Activated naive CD4-positive, alpha-beta T cell treated with anti-CD3 and anti-CD28 coated beads, Interleukin-2, amount 10 ng/mL, durations not matched to agents 7 days and 5 days (primary cell): ENCODE measurements at places on chromosomes 5 and 9.

DNA sequence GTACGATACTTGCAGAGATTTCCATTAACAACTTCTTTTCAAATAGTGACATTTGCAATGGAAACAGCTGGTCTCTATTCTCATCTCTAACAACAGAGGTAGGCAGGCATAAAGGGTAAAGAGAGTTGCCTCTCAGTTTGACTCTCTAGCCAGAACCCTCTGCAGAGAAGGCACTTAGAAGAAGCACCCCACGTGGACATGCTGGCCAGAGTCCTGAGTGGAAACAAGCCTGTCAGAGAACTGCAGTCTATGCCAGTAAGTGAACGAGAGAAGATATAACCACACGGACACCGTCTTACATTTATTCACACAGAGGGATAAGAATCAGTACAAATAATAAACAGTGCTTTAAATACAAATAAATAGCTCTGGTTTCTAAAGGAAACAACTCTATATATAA, 11.0 kb upstream of the LHX6 start:
- DNase-seq: no peak

DNA sequence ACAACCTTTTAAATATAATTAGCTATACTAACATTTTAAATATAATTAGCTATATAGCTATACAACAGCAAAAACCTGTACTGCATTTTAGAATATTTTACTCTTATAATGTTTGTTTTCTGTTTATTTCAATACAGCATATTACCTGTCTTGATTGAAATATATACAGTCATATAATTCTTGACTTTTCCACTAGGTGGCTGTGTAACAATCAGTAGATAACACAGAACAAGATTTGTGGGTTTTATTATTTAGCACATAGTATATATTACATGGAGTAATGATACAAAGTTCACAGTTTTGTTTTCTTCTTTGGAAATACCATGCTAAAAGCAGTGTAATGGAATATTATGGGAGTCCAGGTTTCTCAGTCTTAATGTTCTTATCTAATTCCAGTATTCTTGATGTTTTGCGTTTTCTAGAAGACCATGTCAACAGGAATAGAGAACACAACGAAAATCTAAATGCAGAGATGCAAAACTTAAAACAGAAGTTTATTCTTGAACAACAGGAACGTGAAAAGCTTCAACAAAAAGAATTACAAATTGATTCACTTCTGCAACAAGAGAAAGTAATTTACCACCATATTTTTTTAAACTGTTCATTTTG, 13.3 kb downstream of the HMMR start:
- no peak for DNase-seq

- no peak for DNase-seq
These were observed 134.0 kb upstream of the TARS1 start for GRCh38 chr5:33306758-33307157.

DNA sequence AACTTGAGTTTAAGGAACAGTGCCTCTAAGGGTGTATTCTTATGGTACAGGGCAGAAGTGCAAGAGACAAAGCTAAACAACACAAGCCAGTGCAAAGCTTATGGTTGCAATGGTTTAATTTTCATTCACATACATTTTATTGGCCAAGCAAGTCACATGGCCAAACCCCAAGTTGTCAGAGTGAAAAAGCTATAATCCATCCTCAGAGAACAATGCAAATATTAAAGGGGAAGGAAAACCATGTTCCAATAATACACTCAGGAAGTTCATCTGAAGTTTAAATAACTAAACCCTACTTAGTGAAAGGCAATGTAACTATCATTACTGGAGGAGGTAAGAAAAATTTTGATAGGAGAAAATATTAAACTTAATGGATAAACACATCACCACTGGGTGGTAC, 26.6 kb upstream of the TLR4 start:
- no peak for DNase-seq

DNA sequence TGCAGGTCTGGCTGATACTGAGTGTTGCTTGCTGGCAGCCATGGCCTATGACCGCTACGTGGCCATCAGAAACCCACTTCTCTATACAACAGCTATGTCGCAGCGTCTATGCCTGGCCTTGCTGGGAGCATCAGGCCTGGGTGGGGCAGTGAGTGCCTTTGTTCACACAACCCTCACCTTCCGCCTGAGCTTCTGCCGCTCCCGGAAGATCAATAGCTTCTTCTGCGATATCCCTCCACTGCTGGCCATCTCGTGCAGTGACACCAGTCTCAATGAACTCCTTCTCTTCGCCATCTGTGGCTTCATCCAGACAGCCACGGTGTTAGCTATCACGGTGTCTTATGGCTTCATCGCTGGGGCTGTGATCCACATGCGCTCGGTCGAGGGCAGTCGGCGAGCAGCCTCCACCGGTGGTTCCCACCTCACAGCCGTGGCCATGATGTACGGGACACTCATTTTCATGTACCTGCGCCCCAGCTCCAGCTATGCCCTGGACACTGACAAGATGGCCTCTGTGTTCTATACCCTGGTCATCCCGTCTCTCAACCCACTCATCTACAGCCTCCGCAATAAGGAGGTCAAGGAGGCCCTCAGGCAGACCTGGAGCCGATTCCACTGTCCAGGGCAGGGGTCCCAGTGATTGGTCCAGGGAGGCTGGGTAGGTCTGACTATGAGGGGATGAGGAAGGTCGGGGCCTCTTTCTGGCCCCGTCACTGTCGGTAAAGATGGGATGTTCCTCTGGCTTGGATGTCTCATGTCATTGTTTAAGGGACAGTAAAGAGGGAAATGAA, 718 bp downstream of the OR5C1 start:
- no peak for DNase-seq

DNA sequence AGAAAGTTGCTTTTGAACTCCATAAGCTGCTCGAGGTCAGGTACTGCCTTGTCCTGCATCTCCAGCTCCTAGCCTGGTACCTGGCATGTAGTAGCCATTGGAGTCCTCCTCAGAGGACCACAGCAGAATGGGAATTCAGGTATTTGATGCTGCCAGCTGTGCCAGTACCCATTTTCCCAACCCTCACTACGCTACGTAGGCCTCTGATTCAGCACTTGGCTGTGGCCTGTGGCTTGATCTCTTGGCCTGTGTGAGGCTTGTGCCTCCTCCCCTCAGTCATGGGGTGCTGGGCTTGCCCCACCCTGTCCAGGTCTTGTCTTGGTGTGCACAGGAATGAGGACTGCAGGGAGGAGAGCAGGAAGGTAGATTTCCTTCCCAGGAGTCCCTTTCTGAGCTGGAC, 11.8 kb downstream of the OTULIN start:
- no peak for DNase-seq

GRCh38 chr5:5063533-5063953, 76.6 kb upstream of the ADAMTS16 start:
- no peak for DNase-seq

GRCh38 chr5:96074870-96075269, 113.2 kb upstream of the ELL2 start:
- DNase-seq: no peak

- DNase-seq: no peak
These were observed 133.8 kb downstream of the TMEM174 start for GRCh38 chr5:73306741-73307275.

GRCh38 chr9:37004424-37004935, 29.6 kb downstream of the PAX5 start:
- DNase-seq: no peak

GRCh38 chr5:107776922-107777740, 106.4 kb upstream of the EFNA5 start:
- DNase-seq: no peak

DNA sequence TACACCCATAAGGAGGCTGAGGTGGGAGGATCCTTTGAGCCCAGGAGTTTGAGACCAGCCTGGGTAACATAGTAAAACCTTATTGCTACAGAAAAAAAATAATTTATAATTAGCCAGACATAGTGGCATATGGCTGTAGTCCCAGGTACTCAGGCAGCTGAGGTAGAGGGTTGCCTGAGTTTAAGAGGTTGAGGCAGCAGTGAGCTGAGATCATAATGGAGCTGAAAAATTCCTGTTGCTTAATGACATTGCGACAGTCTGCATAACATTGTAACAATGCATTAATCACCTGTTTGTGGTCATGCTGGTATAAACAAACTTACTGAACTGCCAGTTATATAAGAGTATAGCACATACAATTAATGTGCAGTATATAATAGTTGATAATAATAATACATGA, 214.2 kb downstream of the TRIM32 start:
- no peak for DNase-seq

DNA sequence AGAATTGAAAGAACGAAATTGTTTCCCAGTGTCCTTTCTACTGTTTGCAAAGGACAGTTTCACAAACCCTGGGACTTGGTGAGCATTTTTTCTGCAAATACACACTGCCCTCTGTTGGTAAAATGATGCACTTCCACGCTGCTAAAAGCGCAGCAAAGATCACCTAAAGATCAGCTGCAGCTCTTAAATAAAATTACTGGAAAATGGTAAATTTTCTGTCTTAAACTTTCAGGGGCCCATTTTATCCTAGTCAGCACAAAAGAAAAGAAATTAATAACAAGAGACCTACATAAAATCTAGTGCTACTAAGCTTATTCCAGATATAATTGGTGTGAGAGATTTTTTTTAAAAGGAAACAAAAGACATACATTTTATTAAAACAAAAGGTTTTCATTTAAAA, 566.0 kb downstream of the CAAP1 start:
- no peak for DNase-seq

DNA sequence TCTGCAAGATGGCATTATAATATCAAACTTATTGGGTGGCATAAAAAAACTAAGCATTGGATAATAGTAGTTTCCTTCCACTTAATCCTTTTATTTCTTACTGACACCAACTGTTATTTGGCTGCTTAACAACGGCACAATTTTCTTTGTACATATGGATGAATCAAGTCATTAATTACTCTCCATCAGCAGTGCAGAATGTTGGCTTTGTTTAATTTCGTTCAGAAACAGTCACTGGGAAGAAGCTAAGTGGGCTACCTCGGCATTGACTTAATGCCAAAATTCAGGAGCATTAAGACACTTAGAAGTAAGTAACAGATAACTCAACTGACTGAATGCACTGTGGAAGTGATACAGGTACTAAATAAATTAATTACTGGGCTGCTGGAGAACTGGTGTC, 460.4 kb downstream of the CTNND2 start:
- DNase-seq: no peak

- DNase-seq: no peak
These were observed 30.0 kb upstream of the MAMDC2 start for GRCh38 chr9:70013598-70014196.

GRCh38 chr9:136568288-136569081, 22.6 kb upstream of the NOTCH1 start:
- DNase-seq: no peak

GRCh38 chr5:93574491-93575305, 6.3 kb downstream of the NR2F1-AS1 start:
- no peak for DNase-seq

DNA sequence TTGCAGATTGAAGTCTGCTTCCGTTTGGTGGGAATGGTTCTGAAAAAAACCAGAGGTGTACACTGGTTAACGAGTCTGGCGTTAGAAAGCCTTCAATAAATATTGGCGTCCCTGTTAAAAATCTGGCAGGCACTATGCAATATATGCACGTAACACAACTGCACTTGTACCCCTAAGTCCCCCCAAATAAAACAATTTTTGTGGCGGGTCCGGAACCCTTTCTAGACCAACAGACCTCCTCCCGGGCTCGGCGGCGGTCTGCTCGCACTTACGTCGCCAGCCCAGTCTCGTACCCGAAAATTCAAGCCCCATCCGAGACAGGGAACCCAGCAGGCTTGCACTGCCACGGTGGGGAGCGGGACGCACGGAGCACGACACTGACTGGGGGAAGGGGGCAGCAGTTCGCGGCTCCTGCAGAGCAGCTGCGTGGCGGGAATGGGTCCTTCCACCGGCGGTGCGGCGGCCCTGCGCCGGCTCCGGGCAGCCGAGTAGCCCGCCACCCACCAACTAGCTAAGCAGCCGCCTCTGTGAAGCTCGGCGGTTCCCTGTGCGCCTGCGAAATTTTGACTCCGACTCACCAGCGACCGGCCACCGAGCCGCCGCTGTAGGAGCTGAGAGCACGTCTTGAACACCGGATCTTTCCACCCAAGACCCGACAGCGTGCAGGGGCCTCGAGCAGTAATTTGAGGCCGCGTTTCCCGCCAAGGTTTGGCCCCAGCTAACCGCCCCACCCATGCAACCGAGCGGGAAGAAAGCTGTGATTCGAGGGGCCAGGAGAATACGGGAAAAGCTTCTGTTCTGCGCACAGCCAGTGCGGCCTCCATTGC, 3.9 kb downstream of the MCIDAS start:
- DNase-seq: peak; percentile 45

DNA sequence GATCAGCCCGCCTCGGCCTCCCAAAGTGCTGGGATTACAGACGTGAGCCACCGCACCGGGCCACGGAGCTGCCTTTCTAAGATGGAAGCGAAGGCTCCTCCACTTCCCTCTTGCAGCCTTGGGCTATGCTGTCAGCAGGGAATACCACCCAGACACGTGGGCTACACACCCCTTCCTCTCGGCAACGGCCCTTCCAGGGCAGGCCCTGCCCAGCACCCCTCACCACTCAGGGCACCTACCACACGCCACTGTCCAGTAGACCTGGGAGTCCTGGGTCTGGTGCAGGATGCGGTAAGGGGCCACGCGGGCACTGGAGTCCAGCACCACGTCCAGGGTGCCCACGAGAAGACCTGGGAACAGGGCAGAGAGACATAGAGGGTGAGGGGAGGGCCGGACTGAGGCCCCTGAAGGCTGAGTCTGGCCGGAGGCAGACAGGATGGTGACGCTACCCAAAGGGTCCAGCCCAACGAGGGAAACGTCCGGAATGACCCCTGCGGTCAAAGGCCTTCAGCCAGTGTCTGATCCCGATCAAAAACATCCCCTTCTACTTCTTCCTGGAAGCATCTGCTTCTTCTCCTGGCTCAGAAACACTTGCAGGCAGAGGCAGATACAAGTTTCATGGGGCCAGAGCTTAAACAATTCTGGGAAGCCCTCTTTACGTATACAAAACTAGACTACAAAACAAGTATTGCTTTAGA, 3.1 kb downstream of the TBC1D9B start:
- DNase-seq: no peak

DNA sequence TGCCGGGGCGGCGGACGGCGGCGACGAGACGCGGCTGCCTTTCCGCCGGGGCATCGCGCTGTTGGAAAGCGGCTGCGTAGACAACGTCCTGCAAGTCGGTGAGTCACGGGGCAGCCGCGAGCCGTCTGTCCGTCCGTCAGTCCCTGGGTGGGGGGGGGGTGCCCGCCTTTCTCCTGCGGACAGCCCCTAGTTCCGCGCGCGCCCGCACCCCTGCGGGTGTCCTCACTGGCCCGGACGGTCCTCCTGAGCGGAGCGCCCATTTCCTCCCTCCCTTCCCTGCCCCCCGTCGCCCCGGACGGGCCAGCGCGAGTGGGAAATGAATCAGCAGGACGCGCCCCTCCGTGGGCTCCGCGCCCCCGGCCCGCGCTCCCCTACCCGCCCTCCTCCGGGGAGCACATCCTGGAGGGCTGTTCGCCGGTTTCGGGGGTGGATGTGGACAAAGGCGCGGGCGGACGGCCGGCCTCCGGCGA, 828 bp downstream of the ZSWIM6 start:
- DNase-seq: peak; percentile 57

DNA sequence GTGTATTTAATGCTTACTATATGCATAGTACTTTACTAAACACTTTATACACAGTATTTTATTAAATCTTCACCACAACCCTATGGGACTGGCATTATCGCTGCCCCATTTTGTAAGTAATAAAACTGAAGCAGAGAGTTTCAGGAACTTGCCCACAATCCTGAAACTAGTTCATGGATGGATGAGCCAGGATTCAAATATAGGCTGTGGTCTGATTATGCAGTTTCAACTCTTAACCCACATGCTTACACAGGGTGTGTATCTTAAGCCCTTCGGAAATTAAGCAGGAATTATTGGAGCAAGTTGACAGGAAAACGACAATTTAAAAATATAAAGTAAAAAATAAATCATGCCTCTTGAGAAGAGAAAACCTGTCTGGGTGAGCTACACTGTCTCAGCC, 109.0 kb downstream of the ATP10B start:
- DNase-seq: no peak

- DNase-seq: no peak
These were observed 14.1 kb downstream of the MAN2A1 start for GRCh38 chr5:109703829-109704228.
